ENCODE measurements at places on chromosomes 11 and 22.

DNA sequence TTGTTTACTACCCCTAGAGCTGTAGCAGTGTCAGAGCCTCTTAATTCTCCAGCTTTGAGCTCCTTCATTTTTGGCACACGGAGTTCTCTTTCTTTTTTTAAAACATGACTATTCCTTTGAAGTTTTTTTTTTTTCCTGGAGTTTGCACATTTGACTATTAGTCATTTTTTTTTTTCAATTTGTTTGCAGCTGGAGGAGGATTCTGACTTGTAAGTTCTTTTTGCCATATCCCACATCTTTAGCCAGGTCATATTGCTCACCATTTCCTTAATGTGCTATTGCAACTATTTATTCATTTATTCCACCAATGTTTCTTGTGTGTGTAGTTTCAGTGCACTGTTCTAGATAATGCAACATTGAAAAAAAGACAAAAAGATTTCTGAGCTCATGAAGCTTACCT is 166.3 kb upstream of the ARHGAP20 start:
- no peak for DNase-seq

DNA sequence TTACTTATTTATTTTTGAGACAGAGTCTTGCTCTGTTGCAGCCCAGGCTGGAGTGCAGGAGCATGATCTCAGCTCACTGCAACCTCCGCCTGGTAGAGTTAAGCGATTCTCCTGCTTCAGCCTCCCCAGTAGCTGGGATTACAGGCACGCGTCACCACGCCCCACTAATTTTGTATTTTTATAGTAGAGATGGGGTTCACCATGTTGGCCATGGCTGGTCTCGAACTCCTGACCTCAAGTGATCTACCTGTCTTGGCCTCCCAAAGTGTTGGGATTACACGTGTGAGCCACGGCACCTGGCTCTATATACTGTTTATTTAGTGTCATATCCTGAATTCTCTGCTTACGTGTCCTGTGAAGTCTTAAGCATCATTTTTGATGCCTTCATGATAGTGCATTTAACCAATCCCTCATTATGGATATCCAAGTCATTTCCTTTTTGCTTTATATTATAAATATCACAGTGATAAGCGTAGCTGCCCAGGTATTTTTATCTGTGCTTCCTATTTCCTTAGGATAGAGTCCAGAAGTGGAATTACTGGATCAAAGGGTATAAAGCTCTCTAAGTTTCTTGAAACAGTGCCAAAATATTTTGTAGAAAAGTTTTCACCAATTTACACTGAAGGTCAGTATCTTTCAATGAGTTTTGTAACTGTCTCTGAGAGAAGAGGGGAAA is 871 bp upstream of the SIDT2 start:
- no peak for DNase-seq

DNA sequence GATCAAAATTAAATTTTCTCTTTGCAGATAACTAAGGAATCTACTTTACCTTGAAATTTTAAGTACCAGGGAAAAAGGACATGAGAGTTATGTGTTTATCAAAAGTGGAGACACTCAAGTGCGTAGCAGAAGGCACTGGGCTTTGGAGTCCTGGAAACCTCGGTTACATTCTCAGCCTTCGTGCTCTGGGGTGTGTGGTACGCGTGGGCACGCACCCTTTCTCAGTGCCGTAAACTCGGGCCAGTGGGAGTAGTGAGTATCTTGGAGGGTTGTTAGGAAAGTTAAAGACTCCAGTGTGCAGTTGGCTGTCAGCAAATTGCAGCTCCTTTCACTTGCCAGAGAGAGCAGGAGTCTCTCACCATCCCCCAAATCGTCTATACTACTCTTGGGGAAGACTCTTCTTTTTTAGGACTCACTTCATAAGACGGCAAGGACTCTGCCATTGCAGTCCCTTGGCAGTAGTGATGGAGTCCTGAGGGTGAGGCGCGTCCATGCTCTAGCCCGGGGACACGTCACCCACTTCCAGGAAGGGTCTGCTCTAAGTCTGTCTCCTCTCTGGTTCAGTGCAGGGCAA is 171.8 kb downstream of the TBC1D22A start:
- no peak for DNase-seq

DNA sequence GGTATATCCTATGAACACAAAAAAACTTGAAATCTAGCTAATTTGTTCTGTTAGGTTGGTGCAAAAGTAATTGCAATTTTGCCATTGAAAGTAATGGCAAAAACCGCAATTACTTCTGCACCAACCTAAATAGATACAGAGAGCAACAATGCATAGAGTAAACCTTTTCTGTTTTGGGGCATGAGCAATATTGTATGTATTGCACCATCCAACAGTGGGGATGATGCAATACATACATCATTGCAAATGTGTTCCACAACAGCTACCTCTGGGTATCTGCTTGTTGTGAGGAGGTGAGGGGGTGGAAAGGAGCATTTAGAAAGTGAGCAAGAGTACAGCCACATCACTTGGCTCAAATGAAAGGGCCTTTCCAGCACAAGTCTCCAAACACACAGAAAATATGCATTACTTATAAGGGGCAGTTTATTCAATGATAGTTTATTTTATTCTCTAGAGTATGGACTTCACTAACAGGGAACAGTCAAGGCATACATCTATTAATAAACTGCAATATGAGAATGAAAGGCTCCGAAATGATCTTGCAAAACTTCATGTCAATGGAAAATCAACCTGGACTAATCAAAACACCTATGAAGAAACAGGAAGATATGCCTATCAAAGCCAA is 77.3 kb downstream of the DEUP1 start:
- DNase-seq: no peak

DNA sequence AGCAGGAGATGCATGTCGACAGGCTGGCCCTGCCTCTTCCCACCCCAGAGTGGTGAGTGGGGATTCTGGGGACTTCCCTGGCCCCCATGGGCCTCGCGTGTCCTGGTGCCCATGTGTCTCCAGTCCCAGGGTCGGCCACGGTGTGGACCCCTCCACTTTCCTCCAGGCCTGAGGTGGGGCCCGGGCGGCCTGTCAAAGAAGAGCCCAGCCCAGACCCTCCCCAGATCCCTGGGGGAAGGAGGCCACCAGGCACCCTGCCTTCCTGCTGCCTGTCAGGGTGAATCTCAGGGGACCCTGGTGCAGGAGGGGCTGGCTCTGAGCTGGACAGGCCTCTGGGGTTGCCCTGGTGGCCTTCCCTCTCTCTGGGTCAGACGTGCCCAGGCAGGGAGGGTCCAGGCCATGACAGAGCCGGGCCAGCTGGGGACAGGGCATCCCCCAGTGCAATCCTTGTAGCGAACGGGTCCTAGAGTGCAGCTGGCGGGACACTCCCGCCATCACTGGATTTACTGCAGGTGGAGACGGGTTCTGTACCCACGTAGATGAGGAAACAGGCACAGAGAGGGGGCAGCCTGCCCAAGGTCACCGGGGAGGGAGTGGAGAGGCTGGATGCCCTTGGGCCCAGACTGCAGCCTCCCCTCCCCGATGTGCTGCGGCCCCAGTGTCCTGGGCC is 13.5 kb upstream of the MUC6 start:
- DNase-seq: no peak

DNA sequence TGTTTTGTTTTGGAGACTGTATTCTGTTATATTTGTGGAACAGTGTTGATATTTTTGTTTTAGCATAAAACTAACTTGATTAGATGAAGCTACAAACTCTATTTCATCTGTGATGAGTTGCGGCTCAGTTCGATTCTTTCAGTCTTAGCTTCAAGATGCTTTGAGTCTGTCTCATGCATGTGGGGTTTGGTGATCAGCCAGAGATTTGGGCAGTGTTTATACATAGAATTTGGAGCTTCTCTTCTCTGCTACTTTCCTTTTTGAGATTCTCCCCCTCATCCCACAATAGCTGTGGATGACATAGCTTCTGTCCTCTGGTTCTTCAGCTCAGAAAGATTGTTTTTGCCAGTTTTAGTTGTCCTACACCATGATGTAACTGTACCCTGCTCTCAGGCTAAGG is 90.4 kb downstream of the ARHGAP20 start:
- DNase-seq: no peak

DNA sequence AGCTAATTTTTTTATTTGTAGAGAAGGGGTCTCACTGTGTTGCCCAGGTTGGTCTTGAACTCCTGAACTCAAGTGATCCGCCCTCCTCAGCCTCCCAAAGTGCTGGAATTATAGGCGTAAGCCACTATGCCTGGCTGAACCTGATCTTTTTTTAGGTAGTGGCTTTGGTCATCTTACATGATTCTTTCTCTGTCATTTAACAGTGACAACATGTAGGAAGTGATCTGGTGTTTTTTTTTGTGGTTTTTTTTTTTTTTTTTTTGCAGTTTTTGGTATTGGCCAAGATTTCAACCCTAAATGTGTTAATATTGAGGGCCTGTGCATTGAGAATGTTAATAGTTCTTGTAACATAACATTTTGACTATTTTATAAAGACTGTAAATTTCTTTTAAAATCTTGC is 8.0 kb upstream of the FERMT3 start:
- no peak for DNase-seq

- no peak for DNase-seq
These were observed 45.4 kb downstream of the GRAMD1B start for GRCh38 chr11:123475469-123475868.

- DNase-seq: no peak
These were observed 88.3 kb upstream of the MTMR2 start for GRCh38 chr11:96012086-96012824.

GRCh38 chr11:36775130-36775529 is 177.1 kb upstream of the RAG2 start:
- DNase-seq: no peak

GRCh38 chr11:78802058-78802761 is 227.5 kb upstream of the NARS2 start:
- no peak for DNase-seq

DNA sequence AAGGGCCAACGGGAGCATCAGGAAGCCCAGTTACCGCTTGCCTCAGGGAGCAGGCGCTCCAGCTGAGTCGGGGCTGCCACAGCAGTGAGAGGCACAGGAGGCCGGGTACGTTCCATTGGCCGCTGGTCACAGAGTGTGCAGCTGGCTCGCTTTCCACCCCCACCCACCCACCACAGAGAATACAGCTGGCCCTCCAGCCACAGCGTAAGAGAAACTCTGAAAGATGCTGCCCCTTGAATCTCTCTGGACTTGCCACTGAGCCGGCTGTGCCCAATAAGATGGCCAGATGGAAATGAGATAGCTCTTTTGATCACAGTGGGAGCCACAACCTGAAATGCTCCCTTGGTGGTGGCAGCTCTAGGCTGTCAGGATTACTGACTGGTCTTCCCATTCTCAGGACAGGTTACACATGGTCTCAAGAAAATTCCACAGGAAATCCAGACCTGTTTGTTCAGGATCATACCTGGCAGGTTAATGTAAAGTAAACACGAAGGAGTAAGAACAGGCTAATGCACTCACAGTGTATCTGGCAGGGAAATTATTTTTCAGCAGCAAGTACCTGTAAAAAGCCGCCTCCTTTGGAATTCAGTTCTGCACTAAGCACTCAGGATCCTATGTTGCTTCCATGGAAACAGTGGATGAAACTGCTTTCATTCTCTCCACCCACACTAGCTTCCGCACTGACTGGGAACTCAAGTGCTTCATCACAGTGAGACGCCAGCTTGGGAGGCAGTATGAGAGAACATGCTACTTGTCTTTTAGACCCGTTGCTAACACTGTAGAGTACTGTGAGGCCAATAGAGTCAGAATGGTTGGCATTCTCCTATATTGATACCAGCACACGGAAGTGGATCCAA is 16.5 kb downstream of the SIAE start:
- DNase-seq: no peak

- DNase-seq: no peak
These were observed 6.4 kb downstream of the CCDC89 start for GRCh38 chr11:85679576-85679975.

DNA sequence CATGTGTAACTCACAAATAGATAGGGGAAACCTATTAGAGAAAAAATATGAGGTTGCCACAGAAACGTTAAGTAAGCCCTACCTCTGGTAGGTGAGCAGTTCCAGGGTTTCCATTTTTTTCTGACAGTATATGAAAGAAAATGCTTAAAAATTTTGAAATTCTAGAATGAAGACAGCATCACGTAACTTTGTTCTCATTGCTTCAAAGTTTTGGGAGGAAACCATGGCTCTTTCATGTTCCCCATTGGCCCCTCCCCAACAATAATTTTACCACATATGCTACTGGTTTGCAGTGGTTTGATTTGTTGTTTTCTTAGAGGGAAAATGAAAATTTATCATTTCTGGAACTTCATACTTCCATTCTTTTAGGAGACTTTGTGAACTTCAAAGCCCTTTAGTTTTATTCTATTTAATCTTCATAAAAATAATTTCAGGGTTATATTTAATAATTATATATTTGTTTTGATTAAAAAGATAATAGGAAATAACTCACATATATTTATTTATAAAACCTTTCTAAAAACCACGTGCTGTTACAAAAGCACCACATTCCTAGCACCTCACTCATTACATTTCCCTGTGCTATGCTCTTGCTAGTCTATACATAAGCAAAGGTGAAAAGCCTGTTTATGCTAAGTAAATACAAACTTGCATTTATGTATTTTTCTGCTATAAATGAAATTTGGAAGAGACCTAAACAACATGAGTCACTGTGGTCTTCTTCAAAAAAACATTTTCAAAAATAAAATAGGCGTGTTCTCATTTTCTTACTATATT is 113.4 kb downstream of the CASP12 start:
- DNase-seq: no peak

- DNase-seq: no peak
These were observed 89.4 kb downstream of the CTTN start for GRCh38 chr11:70487756-70488155.

- DNase-seq: no peak
These were observed 82.7 kb upstream of the CTSC start for GRCh38 chr11:88420165-88420791.

DNA sequence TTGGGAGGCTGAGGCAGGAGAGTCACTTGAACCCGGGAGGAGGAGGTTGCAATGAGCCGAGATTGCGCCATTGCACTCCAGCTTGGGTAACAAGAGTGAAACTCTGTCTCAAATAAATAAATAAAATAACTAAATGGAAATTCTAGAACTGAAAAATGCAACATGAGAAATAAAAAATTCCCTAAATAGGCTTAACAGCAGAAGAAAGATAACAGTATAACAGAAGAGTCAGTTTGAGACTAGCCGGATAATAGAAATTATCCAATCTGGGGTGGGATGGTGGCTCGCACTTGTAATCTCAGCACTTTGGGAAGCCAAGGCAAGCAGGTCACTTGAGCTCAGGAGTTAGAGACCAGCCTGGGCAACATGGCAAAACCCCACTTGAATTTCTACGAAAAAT is 14.1 kb downstream of the SLC25A1 start:
- DNase-seq: no peak

DNA sequence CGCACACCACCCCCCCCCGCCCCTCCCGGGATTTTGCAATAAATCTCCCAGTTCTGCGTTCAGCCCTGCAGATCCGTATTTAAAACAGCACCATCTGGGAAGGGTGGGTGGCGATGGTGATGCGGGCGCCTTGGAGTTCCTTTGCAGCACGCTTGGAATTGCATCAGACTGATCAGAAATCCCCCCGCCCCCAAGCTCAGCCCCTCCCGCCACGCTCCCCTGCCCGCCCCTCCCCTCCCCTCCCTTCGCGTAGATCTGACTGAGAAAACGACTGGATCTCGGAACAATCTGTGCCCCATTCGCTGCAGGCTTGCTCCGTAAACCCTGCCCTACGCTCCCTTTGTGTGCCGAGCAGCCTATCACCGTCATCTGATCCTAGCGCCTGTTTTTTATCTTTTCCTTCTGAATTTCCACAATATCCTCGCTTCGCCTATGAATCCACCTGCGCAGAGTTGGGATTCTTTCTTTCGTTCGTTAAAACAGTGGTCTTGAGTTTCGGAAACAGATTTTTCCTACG is 18.1 kb upstream of the BDNF start:
- DNase-seq: no peak

All from stimulated activated CD8-positive, alpha-beta memory T cell treated with anti-CD3 and anti-CD28 coated beads, Interleukin-7, amount 100 ng/mL, for 24 hours (primary cell).